ENCODE measurements at places on chromosomes 7 and 10.

DNA sequence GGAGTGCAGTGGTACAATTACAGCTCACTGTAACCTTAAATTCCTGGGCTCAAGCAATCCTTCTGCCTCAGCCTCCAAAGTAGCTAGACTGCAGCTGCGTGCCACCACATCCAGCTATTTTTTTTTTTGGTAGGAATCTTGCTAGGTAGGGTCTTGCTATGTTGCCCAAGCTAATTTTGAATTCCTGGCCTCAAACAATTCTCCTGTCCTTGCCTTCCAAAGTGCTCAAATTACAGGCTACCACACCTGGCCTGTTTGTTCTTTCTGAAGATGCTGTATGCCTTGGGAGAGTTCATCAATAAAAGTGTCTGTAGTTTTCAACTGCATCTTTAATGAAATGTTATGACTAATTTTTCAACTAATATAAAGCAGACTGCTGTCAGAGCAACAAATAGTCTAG lies 452 bp downstream of the SAMD9 start:
- DNase-seq: no peak

GRCh38 chr10:97376413-97376812 lies 24.7 kb downstream of the RRP12 start:
- DNase-seq: no peak

GRCh38 chr10:124379609-124380193 lies 39.0 kb downstream of the OAT start:
- DNase-seq: no peak

- no peak for DNase-seq
Measured at GRCh38 chr7:29976673-29977415, 12.8 kb downstream of the SCRN1 start.

DNA sequence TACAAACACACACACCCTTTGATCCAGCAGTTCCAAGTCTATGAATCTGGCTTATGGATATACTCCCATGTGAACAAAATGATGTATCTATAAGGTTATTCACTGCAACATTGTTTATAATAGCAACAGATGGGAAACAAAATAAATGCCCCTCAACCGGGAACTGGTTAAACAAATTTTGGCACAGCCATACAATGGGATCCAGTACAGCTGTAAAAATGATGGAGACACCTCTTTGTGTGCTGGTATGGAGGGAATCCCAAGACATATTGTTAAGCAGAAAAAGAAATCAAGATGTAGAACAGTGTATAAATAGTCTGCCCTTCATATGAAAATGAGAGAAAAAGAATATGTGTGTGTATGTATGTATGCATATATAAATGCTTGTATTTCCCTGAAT lies 155.5 kb downstream of the SNX10 start:
- DNase-seq: no peak

- DNase-seq: no peak
Measured at GRCh38 chr7:72538147-72538546, 126.0 kb upstream of the CALN1 start.

GRCh38 chr7:27639851-27640250 lies 22.8 kb downstream of the HIBADH start:
- no peak for DNase-seq

DNA sequence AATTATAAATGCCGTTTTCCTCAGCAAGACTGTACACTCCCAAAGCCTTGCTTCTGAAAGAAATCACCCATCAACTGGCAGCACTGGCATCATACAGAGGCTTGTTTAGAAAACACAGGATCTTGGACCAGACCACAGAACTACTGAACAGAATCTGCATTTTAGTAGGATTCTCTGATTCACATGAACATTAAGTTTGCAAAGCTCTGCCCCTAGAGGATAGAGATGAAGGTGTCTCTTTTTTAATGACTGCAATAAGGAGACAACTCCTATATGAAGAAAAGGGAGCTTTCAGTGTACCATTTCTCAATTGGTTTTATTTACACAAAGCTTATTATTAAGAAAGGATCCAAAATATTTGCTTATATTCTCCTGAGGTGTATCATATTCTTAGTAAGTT lies 172.7 kb downstream of the AGMO start:
- no peak for DNase-seq

- DNase-seq: no peak
Measured at GRCh38 chr7:138665669-138666140, 35.5 kb downstream of the SVOPL start.

- DNase-seq: no peak
Measured at GRCh38 chr10:16520900-16521299, 779 bp downstream of the C1QL3 start.
